ENCODE measurements at places on chromosomes 11 and 22.

- no peak overlapping the region for H3K27ac ChIP-seq
- H3K4me1 ChIP-seq, result no peaks in the 10 kb centered on the region
- DNase-seq, result no peak
- no peaks in the 10 kb centered on the region for H3K27me3 ChIP-seq
These were observed 13.6 kb downstream of the TRIM29 start for GRCh38 chr11:120124355-120124754.

- no peak overlapping the region for H3K4me3 ChIP-seq
- H3K36me3 ChIP-seq, result peaks cover 46% of the 10 kb centered on the region
- H3K27ac ChIP-seq, result peak overlapping the region; percentile 60
- DNase-seq, result no peak
These were observed 6.3 kb upstream of the PYGM start for GRCh38 chr11:64765851-64766665.

DNA sequence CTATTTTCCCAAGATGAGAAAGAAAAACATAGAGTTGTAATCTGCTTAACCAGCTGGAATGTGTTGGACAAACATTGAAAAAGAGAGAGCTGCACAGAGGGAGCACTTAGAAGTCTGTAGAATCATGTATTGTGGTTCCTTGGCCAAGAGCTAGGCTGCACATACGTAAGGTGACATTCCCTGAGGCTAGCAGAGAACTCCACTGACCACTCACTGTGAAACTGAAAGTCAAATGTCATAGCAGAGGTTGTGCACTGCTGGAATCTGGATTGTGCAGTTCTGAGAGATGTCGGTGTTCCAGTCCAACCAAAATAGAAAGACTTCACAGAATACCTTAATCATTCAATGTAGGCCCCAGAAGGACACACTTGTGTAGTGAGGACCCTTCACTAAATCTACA lies 772.8 kb upstream of the RAG2 start:
- no peaks in the 10 kb centered on the region for H3K4me1 ChIP-seq
- DNase-seq, result no peak
- H3K36me3 ChIP-seq, result no peaks in the 10 kb centered on the region
- no peak overlapping the region for H3K27ac ChIP-seq
- H3K4me3 ChIP-seq, result no peak overlapping the region
- no peaks in the 10 kb centered on the region for H3K27me3 ChIP-seq

DNA sequence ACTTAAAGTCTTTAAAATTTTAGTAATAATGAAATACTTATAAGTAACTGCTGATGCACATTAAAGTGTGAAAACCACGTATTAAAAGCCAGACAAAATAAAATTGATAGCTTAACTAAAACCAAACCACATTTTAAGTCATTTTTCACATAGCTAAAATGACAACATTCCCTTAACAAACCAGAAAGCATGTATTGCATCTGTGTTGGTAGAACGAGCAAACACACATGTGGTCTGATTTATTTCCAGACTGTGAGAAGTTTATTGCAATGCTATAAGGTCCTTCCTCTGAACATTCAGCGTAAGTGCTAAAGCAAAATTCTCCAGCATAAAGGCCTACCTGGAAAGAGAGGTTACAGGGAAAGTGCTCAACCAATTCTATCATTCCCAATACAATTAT lies 57.8 kb downstream of the ARHGAP20 start:
- no peaks in the 10 kb centered on the region for H3K27me3 ChIP-seq
- no peak overlapping the region for H3K27ac ChIP-seq
- H3K36me3 ChIP-seq, result no peaks in the 10 kb centered on the region
- no peak overlapping the region for H3K4me3 ChIP-seq
- DNase-seq, result no peak

GRCh38 chr22:31344578-31345330 lies 1.4 kb downstream of the PATZ1 start:
- H3K4me1 ChIP-seq, result peaks cover 50% of the 10 kb centered on the region
- no peaks in the 10 kb centered on the region for H3K27me3 ChIP-seq
- peak overlapping the region; percentile 74 for H3K27ac ChIP-seq
- DNase-seq, result peak; percentile 14

All from naive thymus-derived CD4-positive, alpha-beta T cell (primary cell).